Esophagus muscularis mucosa (tissue), 4 donors: ENCODE measurements at places on chromosomes 13 and 19. TPM values are rescaled to one million over a fixed set of nuclear protein-coding genes. Genes with fewer than 3 reads are reported as not detected.

DNA sequence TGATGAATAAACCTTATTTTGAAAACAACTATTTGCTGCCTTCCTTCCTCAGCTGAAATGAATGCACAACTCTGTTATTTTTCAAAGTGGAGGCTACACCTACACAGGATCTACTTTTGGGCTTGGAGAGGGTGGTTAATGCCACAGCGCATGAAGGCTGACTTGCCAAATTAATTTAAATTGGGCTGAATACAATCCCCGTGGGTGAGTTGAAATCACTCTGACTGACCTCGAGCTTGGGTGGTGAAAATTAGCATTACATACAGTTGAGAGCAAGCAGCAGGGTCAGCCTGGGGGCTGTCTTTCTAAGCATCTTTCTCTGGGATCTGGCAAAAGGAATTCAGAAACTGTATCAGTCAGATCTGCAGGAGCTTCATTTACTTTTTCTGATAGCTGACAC, 38.5 kb downstream of the TPT1 start:
- DNase-seq, result no peak

GRCh38 chr13:44855860-44856259, 133.4 kb downstream of the NUFIP1 start:
- DNase-seq, result no peak

DNA sequence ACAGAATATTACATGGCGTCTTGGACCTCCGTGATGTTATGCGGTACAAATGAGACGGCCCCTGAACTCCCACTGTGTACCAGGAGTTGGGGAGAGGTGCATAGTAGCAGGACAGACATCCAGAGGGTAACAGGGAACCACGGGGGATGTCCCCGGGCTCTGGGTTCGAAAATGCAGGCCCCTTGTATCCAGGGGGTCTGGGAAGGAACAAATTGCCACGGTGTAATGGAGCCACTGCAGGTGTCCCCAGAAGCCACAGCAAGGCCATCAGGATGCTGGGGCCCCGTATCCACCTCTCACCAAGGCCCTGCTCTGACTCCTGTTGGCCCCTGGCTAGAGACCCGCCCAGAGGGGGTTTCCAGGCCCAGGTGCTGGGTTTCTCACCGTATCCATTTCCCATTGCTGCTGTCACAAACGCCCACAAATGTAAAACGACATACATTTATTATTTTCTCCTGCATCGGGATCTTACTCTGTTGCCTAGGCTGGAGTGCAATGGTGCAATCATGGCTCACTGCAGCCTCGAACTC, 77.8 kb downstream of the INSR start:
- DNase-seq, result no peak

- DNase-seq, result no peak
Measured at GRCh38 chr19:46935066-46935663, 74.4 kb downstream of the ARHGAP35 start.

Gene FGF21
- total RNA-seq, result not detected

Gene STARD13
- 55.4 TPM for total RNA-seq

Gene UGGT2
- 48.6 TPM for total RNA-seq
